CD4-positive, alpha-beta T cell (primary cell): ENCODE measurements at places on chromosomes 11 and 22. TPM values are rescaled to one million over a fixed set of nuclear protein-coding genes. Genes with fewer than 3 reads are reported as not detected.

The DDI1 gene
- total RNA-seq, result not detected

The SLC29A2 gene
- 9.7 TPM for total RNA-seq

GRCh38 chr11:15471895-15472799, 357.4 kb downstream of the INSC start:
- no peak overlapping the region for H3K4me3 ChIP-seq
- H3K27ac ChIP-seq, result no peak overlapping the region
- no peak for DNase-seq
- H3K36me3 ChIP-seq, result no peaks in the 10 kb centered on the region
- no peaks in the 10 kb centered on the region for H3K4me1 ChIP-seq
- H3K27me3 ChIP-seq, result no peaks in the 10 kb centered on the region

DNA sequence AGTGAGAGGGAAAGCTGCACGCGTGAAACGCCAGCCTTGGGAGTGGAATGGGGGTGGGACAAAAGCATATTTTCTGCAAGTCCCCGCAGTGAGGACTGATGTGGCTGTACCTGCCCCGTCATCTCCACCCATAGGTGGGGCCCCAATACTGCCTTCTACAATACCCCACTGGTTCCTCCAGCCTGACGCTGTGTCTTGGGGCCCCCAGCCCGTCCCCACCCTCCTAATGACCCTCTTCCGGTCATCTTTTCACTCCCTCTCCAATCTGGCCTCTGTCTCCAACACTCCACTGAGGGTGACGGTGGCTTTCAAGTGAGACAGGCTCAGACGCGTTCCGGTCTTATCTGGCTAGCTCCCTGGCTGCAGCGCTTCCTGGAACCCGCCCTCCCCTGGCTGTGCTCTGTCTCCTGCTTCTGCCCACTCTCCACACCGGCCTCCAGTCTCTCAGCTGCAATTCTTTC, 104.2 kb downstream of the MICAL3 start:
- H3K4me3 ChIP-seq, result no peak overlapping the region
- no peak overlapping the region for H3K27ac ChIP-seq
- no peaks in the 10 kb centered on the region for H3K27me3 ChIP-seq
- peaks cover 23% of the 10 kb centered on the region for H3K4me1 ChIP-seq

GRCh38 chr22:26983311-26983710, 325.9 kb downstream of the MIAT start:
- no peak overlapping the region for H3K27ac ChIP-seq
- no peak for DNase-seq
- no peaks in the 10 kb centered on the region for H3K36me3 ChIP-seq
- no peak overlapping the region for H3K4me3 ChIP-seq
- peaks cover 3% of the 10 kb centered on the region for H3K27me3 ChIP-seq
- H3K4me1 ChIP-seq, result no peaks in the 10 kb centered on the region

DNA sequence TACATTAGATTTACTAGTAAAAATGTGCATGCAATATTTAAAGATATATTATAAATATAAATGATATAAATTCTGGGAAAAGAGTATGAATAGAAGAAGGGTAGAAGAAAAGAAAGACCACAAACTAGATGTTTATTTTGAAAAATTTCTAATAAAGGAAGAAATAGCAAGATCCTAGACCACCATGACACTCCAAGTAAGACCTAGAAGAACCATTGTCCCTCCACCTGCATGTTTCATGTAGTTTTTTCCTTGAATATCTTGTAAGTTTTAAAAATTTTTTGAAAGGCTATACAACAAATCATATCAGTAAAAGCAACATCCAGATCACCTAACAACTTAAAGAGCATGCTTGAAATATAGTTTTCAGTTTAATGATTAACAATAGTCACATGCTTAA, 46.8 kb downstream of the ARHGAP32 start:
- H3K36me3 ChIP-seq, result no peaks in the 10 kb centered on the region
- H3K4me3 ChIP-seq, result no peak overlapping the region
- H3K27ac ChIP-seq, result no peak overlapping the region
- H3K27me3 ChIP-seq, result no peaks in the 10 kb centered on the region

- H3K4me1 ChIP-seq, result peaks cover 7% of the 10 kb centered on the region
- no peak overlapping the region for H3K4me3 ChIP-seq
- H3K36me3 ChIP-seq, result no peaks in the 10 kb centered on the region
- no peaks in the 10 kb centered on the region for H3K27me3 ChIP-seq
- no peak overlapping the region for H3K27ac ChIP-seq
- no peak for DNase-seq
Measured at GRCh38 chr11:67076202-67076601, 19.6 kb downstream of the RHOD start.

DNA sequence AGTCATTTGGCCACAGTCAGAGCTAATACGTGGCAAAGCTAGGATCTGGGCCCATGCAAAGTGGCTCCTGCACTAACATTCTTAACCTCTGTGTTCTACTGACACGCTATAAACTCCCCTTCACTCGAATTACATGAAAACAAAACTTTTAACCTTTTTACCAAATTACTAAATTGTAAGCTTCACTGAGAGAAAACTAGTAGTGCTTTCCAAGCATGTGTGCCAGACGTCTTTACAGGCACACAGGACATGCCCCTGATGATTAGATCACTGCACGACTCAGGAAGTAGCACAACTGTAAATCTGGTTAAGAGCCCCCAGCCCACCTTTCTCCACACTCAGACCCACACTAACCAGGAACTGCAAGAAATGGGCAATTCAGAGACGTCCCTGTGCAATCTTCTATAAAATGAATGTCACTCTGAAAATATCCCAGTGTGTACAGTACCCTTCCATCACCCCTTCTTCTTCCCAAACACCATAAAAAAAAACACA, 16.1 kb downstream of the PHF21A start:
- H3K4me3 ChIP-seq, result no peak overlapping the region
- no peaks in the 10 kb centered on the region for H3K27me3 ChIP-seq
- DNase-seq, result no peak
- H3K27ac ChIP-seq, result no peak overlapping the region
- H3K36me3 ChIP-seq, result no peaks in the 10 kb centered on the region
- H3K4me1 ChIP-seq, result peaks cover 3% of the 10 kb centered on the region

DNA sequence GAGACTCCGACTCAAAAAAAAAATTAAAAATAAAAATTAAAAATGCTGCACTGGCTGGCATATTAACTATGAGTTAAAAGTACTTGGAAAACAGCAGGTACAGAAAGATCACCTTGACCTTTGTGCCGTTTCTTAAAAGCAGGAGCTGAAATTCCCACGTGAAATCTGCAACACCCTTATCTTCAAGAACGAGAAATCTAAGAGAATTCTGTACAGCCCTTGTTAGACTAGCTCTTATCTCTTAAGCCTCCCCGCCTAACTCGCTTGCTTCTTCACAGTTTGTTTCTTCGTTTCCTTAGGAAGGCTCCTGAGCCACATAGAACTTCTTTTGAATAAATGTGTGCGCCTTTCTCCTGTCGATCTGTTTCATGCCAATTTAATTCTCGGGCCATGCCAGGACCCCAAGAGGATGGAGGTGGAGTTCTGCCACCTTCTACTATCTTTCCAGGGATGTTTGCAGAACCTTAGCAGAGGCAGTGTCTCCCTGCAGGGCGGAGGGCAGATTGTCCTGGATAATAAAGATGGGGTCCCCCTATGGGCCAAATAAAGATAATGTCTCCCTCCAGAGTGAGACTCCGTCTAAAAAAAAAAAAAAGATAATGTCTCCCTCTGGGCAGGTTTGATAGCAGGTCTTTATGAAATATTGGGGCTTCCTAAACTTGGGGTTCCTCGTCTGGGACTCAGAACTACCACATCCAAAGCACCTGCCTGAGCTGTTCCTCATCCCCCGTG, 27.4 kb upstream of the SYT8 start:
- no peak overlapping the region for H3K4me3 ChIP-seq
- DNase-seq, result no peak
- no peak overlapping the region for H3K27ac ChIP-seq
- H3K4me1 ChIP-seq, result no peaks in the 10 kb centered on the region

- H3K27ac ChIP-seq, result no peak overlapping the region
- no peak overlapping the region for H3K4me3 ChIP-seq
- no peaks in the 10 kb centered on the region for H3K27me3 ChIP-seq
Measured at GRCh38 chr11:58494101-58494500, 13.8 kb downstream of the OR5B21 start.

GRCh38 chr11:59267196-59267595, 54.5 kb upstream of the MPEG1 start:
- no peak overlapping the region for H3K27ac ChIP-seq
- H3K36me3 ChIP-seq, result no peaks in the 10 kb centered on the region
- H3K4me3 ChIP-seq, result no peak overlapping the region
- H3K27me3 ChIP-seq, result no peaks in the 10 kb centered on the region
- peaks cover 13% of the 10 kb centered on the region for H3K4me1 ChIP-seq

- no peak overlapping the region for H3K4me3 ChIP-seq
- H3K4me1 ChIP-seq, result peaks cover 32% of the 10 kb centered on the region
- no peaks in the 10 kb centered on the region for H3K36me3 ChIP-seq
- no peak overlapping the region for H3K27ac ChIP-seq
Measured at GRCh38 chr11:18669711-18670110, 28.9 kb upstream of the TMEM86A start.
